ENCODE measurements at places on chromosomes 13 and 19.

GRCh38 chr13:46949211-46949610 is 52.4 kb upstream of the HTR2A start:
- DNase-seq: no peak

GRCh38 chr13:29538652-29539040 is 56.8 kb downstream of the SLC7A1 start:
- DNase-seq: no peak

DNA sequence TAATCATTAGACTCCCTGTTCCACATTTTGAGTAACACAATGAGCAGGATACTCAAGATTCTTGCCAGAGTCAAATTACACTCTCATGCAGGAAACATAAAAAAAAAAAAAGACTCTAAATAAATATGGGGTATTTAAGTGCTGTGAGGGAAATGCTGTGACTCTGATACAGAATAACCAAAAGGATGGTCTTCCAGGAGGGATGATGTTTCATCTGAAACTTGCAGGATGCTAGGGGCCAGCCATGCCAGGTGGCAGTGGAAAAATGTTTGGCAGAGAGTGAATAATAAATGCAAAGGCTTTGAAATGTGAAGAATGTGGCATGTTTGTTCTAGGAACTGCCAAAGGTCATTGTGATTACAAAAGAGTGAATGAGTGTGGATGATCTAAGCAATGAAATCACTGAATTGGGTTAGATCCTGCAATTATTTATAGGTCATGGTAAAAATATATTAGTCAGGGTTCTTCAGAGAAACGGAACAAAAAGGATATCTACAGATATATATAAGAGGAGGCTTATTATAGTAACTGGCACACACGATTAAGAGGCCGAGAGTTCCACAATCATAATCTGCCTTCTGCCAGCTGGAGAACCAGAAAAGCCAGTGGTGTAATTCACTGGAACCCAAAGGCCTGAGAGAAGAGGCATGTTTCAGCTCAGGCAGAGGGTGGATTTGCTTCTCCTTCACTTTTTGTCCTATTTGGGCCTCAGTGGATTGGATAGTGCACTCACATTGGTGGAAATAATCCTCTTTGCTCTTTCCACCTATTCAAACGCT is 1832.8 kb upstream of the MIR17HG start:
- DNase-seq: no peak

DNA sequence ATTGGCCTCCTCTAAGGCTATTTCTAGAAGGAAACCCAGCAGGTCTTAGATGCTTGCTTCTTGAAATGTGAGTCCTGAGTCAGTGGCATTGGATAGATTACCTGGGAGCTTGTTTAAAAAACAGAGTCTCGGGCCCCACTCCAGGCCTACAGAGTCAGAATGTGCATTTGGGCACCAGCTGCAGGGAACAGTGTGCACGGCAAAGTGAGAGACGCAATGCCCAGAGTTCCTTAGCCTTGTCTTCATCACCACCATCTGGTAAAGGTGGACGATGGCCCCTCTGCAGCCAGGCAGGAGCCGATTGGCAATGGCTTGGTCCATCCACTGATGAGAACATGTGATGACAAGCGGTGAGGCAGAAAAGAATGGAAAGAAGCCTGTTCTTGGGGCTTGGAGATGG is 102.1 kb upstream of the TSC22D1 start:
- DNase-seq: no peak

GRCh38 chr13:113602291-113602988 is 17.9 kb downstream of the TFDP1 start:
- no peak for DNase-seq

DNA sequence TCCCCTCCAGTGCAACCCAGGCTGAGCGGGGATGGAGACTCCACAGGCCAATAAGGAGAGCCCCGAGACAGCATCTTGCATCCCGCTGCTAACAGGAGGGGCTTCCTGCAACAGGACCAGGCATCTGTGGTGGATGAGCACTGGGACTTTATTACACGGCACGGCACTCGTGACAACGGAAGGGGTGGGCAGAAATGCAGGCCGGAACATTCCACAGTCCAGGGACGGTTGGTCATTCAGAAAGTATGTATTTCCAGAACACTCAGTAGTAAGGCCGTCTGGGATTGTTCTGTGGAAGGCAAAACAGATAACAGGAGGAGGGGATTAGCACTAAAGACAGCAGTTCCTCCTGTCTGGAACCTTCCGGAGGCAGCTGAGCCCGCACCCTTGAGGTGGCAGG is 3.3 kb upstream of the TM6SF2 start:
- no peak for DNase-seq

DNA sequence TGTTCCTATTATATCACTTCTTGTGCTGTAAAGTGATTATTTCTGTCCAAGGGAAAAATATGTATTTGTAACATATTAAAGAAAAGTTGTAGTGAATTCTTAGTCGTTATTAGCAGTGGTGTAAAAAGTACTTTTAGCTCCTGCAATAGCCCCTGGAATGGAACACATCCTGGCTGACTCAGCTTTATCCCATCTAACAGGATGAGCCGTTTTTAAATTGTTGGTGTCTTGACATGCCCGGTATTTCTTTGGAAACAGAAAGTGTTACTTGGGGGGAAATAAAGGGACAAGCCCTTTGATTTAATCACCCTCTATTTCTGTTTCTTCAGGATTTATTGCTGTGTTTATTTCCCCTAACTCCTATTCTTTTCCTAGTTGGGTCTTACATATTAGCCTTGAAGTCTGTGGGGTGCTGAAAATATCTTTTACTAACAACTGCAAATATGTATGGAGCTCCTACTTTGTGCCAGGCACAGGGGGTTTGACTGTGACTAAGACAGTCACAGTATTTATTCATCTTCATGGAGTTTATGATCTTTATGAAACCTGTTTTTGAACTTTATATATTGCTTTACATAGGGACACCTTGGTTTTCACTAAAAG is 17.9 kb downstream of the COG3 start:
- DNase-seq: no peak

DNA sequence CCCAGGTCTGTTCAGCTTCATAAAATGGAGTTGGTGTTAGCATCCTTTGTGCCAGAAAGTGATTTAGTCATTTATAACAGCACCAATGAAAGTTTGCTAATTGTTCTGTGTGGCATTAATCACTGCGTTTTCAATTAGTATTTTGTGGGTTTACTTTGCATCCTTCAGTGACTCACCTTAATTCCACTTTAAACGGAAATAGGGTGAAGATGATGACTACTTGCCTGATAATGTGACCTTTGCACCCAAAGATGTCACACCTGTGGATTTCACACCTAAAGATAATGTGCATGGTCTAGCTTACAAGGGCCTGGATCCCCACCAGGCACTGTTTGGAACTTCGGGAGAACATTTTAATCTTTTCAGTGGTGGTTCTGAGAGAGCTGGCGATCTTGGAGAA is 15.0 kb downstream of the GPATCH1 start:
- DNase-seq: no peak

- DNase-seq: no peak
These were observed 25.6 kb downstream of the RUBCNL start for GRCh38 chr13:46361276-46361934.

DNA sequence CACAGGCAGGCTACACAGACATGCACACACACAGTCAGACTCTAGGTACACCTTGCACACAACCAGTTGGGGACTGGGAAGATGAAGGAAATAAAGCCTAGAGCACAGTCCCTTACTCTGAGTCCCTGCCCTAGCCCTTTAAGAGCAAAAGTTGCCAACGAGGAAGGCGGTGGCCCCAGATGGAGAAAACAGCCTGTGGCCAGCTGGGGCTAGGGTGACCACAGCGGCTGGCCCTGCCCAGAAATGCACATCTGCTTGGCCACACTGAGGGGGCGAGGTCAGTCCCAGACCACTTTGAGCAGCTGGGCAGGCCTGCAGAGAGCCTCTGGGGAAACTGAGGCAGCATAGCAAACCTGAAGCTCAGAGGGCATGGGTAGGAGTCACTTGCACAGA is 52.3 kb downstream of the PTPRS start:
- no peak for DNase-seq

GRCh38 chr13:29500386-29500785 is 95.1 kb downstream of the SLC7A1 start:
- DNase-seq: no peak
